ENCODE measurements at places on chromosomes 4 and X.

GRCh38 chr4:154586296-154587033 is 4.1 kb downstream of the FGA start:
- no peak for DNase-seq

DNA sequence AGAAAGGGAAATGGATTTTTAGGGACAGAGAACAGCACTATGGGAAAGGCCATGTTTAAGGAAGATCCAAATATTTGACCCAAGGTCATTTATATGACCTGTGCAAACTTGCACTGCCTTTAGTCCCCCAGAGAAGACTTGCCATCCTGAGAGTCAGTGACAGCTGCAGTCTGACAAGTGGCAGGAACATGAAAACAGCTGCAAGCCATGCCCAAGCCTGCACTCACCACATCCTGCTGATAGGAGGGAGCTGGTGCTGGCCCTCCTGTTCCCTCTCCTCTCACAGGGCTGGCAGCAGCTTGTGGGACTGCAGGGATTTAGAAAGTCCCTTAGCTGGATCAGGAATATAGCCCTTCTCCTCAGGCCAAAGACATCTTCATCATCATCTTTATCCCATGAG is 187.7 kb downstream of the RAP1GDS1 start:
- DNase-seq = no peak

GRCh38 chrX:95628796-95629195 is 1055.8 kb upstream of the DIAPH2 start:
- DNase-seq = no peak

- no peak for DNase-seq
These were observed 64.2 kb upstream of the HGFAC start for GRCh38 chr4:3377557-3377956.

GRCh38 chr4:37717576-37717975 is 31.4 kb upstream of the RELL1 start:
- DNase-seq = no peak

- DNase-seq = no peak
These were observed 14.6 kb downstream of the NDUFB11 start for GRCh38 chrX:47129899-47130358.
